Large intestine (tissue), 12 donors: ENCODE measurements at places on chromosomes 3 and 15. TPM values are rescaled to one million over a fixed set of nuclear protein-coding genes. Genes with fewer than 3 reads are reported as not detected.

GRCh38 chr3:130260918-130261317 is 84.6 kb upstream of the COL6A5 start:
- no peak for DNase-seq

DNA sequence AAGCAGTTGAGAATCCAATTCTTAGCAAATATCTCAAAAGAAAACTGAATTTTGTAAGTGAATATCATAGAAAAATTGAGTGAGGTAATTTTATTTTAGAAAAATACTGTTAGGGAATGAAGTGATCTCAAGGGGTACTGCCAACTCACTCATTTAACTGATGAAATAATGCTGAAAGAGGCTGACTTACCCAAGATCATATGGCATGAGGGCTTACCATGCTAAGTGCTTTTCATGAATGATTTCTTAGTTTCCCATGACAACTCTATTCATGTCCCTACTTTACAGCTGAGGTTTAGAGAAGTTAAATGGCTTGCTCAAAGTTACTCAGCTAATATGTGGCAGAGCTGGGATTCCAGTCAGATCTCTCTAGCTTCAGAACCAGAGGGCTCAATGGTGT is 30.6 kb downstream of the CCDC14 start:
- DNase-seq, result no peak

DNA sequence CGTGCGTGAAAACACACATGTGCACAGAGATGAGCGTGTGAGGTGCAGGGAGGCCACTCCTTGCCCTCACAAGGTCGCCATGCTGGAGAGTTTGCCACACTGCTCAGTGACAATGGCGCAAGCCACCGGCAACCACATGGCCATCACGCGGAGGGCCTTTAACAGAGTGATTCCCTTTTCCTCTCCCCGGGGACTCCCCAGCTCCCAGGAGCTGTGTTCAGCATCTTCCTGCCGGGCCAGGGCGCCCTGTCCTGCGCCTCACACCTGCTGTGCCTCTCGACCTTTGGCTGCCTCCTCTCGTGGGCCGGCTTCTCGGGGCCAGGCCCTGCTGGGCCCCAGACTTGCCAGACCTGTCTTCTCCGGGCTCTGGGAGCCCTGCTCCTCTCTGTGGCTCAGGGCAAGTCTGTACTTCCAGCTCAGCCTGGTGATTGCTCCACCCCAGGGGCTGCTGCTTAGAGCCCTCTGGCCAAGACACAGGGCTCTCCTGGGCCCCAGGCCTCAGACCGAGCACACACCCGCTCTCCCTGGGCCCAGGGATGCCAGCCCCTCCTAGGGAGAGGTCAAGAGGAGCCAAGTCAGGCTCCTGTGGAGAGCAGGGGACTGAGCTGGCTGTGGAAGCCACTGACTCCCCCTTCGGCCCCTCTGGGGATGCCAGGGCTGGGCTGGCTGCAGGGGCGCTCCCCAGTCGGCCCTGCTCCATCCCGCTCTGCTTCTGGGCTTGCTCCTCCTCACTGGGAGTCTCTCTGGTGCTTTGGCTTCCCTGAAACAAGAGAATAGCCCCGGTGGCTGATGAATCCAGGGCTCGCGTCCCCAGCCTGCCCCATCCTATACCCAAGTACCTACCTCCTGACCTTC is 5.6 kb downstream of the CCDC9B start:
- DNase-seq, result peak; percentile 86

DNA sequence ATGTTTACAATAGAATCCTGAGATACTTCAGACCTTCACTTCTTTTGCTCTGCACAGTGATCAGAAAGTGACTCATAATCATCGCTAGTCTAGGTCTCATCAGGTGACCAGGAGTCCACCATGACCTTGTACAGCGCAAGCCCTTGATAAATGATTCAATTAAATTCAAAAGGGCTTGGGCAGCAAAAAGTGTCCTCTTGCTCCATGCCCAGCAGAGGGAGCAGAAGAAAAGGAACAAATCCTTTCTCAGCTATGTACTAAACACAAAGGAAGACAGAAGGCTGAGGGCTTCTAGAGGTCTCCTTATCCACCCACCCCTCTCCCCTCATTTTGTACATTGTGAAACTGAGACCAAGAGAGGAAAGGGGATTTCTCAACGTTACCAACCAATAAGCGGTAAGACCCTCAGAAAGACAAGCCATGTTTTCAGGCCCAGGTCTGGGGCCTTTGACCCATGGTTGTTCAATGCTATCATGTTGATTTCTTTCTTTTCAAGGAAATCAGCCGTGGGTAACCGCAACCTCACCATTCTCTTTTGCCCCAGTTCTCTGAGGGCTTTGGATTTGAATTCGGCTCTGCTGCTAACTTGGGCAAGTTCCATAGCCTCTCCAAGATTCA is 74.8 kb downstream of the AQP9 start:
- DNase-seq, result peak; percentile 19

- DNase-seq, result no peak
These were observed 72.9 kb downstream of the MOBP start for GRCh38 chr3:39540162-39540921.

Gene HYAL1
- polyA plus RNA-seq, result 2.1 TPM

Gene GPR176
- polyA plus RNA-seq, result 9.4 TPM

GRCh38 chr15:52653431-52653964 is 25.7 kb downstream of the ATOSA start:
- DNase-seq, result no peak

DNA sequence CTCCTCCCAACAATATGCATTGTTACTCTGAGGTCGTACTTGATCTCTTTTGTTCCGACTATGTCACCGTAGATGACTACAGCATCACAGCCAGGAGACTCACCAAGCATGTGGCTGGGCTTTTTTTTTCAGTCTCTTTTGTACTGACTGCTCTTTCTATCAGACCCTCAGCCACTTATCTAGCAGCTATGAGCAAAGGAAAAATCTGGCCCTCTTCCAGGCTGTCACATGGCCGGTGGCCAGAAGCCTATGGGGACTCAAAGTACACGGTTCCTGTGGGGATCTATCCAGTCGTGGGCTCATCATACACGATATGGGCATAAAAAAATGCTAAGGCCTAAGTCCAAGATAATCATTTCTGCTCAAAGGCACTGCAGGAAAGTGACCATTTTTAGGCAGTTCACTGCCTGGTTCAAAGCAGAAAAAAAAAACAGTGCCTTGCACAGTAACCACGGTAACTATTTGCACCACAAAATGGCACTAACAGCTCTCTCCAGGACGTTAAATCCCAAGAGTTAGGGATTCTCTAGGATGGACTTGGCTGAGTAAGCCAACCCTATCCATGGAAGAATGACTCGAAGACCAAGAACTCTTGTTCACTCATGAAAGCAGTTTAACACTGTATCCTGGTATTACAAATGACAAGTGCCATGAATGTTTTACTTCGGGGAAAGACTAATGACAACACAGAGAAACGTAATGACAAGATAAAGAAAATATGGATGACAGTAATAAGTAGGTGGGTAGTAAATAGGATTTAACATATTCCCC is 50.3 kb downstream of the SHQ1 start:
- DNase-seq, result peak; percentile 97

DNA sequence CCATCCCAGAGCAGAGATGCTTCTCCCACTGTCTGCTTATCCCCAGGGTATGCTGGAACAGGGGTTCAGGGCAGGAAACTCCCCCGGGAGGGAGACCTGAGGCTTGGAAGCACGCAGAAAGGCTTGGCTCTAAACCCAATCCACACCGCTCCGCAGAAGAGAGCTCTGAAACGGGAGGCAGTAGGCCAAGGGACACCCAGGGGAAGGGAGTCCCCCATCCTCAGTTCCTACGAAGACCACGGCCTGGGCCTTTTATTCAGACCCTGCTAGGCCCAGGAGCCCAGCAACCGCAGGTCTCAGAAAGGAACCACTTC is 1.8 kb upstream of the HAPLN3 start:
- no peak for DNase-seq

Gene CLRN1
- polyA plus RNA-seq, result 8.7 TPM

GRCh38 chr3:55157731-55158130 is 229.9 kb upstream of the LRTM1 start:
- no peak for DNase-seq

- DNase-seq, result no peak
These were observed 8.9 kb downstream of the CFAP20DC start for GRCh38 chr3:59040902-59041301.

DNA sequence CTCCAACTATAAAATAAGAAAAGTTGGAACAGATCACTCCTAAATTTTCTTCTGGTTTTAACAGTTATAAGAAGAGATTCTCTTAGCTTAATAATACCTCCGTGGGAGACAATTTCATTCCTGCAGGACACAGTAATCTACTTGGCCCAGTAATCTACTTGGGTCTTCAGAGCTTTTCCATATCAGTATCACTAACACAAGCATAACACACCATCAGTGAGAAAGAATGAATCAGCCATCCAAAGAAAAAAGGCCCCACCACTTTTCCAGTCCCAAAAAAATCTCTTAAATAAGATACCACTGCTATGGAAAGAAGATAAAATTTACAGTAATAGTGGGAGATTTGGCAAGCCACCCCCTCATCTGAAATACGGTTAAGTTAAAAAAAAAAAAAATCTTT is 20.2 kb downstream of the SIN3A start:
- no peak for DNase-seq

DNA sequence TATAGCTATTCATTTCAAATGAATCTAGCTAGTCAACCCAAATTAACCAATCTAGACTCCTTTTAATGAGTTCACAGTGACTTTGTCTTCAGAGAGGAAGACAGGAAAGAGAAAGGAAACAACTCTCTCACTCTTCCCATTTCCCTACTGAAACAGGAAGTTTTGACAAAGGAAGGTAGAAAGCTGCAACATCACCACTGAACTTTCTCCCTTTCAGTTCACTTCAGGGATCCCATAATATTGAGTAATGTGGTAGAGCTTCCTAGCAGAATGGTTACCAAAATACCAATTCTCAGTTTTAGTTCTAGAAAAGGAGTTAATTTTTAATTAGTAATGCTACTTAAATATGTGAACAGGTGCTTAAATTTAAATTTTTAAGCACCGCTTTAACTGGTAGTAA is 7.5 kb downstream of the VPS13C start:
- DNase-seq, result no peak

DNA sequence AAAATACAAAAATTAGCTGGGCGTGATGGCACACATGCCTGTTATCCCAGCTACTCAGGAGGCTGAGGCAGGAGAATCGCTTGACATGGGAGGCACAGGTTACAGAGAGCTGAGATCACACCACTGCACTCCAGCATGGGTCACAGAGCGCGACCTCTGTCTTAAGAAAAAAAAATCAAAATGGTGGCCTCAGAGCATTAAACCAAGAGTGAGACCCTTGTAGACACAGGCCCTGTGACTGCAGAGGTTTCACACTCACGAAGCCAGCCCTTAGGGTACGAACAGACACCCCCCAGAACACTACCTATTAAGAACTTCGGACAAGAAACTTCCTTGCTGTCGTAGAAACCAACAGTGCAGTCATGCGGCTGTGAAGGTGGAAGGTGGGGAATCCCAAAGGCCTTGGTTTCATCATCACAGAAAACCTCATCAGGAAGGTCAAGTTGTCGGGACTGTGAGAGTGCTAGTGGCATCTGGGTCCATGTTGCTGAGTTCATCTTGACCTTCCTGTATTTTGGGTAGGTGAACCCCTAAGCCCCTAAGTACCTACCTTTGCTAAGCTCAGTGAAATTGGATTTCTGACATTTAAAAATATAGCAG is 4.8 kb upstream of the PDE8A start:
- no peak for DNase-seq

Gene ACKR4
- polyA plus RNA-seq, result 4.4 TPM

DNA sequence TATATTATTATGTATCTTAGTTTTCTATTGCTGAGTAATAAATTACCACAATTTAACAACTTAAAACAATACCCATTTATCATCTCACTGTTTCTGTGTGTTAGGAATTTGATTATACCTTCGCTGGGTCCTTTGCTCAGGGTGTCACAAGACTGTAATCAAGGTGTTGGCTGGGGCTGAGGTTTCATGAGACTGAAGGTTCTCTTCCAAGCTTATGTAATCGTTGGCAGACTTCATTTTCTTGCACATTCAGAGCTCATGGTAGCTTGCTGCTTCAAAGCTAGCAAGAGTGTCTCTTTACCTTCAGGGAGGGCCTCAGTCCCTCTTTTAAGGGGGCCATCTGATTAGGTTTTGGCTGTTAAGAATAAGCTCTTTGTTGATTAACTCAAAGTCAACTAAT is 293.1 kb downstream of the POLQ start:
- peak; percentile 2 for DNase-seq

GRCh38 chr3:169955406-169955805 is 11.2 kb upstream of the SEC62 start:
- DNase-seq, result no peak

Gene NFKBIZ
- polyA plus RNA-seq, result 299 TPM

DNA sequence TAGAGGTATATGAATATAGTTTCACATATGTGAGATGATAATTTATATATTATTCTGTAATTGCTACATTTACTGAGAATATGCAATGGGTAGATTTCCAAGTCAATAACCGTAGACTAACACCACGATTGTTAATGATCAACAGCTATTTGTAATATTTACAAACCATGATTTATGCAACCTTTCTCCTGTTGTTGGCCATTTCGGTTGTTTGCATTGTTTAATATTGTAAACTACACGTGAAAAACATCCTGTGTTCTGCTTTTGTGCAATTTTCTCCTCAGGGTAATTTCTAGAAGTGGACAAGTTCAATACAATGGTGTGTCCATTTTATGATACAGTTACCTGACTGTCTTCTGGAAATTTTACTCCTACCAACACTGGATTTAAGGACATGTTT is 29.3 kb upstream of the RAB11A start:
- no peak for DNase-seq

- no peak for DNase-seq
These were observed 287.0 kb downstream of the ZIC4 start for GRCh38 chr3:147119346-147119745.

Gene PLSCR1
- 103 TPM for polyA plus RNA-seq

- peak; percentile 39 for DNase-seq
These were observed at the start of the genes ATXN7 and THOC7 for GRCh38 chr3:63863150-63864007. TSS of gene ATXN7 (plus strand) at chr3:63863867. CDS start at chr3:63912599, 48,732 bp downstream. TSS of gene THOC7 (minus strand) at chr3:63863805. CDS start at chr3:63863790, 15 bp downstream.

GRCh38 chr3:172249039-172249438 is 199.2 kb downstream of the GHSR start:
- no peak for DNase-seq

Gene LIPC
- polyA plus RNA-seq, result 0.25 TPM

DNA sequence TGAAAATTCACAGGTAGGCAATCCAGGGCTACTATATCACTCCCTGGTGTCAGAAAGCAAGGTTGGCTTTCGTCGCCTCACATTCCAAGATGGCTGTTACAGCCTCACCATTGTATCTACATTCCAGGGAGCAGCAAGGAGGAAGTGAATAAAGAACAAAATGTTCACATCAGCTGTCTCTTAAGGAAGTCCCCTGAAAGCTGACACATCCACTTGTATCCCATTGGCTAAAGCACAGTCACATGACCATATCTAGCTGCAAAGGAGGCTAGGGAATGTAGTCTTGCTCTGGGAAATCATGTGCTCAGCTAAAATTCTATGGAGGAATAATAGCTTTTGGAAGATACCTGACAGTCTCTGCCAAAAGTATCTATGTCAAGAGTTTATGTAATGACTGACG is 12.8 kb upstream of the GATA2 start:
- no peak for DNase-seq
